ENCODE measurements at places on chromosomes 6 and 20.

GRCh38 chr6:70103798-70104197, 199.1 kb downstream of the COL9A1 start:
- no peak for DNase-seq

DNA sequence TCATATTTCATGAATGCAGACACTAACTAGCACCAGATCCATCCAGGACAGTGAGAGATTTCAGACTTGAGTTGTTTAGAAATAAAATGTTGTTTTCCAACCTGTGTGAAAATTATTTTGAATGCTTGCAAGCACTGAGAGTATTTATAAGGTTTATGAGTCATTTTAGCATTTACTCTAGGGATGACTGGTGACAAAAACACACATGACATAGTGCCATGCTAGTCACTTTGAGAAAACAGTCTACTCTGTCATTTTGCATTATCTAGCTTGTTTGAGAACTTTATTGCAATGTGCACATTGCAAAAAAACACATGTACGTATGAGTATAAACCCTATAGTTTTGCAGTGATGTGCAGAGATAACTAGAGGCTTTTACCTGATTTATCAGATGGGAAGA, 456.6 kb downstream of the LMBRD1 start:
- DNase-seq: no peak

DNA sequence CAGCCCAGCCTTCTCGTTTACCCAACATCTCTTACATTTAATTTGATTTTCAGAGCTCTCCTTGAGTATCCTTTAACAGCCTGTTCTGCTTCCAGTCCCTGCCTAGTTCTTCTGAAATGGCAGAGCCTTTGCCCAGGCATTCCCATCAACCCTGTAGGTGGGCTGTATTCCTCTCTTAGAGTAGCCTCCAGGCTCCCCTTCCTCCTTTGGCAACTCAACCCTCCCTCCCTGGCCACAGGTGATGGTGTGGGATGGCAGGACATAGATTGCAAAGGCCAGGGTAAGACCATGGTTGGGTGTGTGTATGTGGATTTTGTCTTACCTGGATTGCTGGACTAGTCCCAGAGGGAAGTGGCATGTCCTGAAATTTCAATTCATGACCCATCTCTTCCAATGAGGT, 125.4 kb downstream of the F13A1 start:
- DNase-seq: no peak

- no peak for DNase-seq
Observed at GRCh38 chr20:35191419-35192117, 19.7 kb downstream of the PROCR start.

- no peak for DNase-seq
Observed at GRCh38 chr6:48037946-48038345, 73.1 kb downstream of the PTCHD4 start.

Measured in BE2C (cell line).